Right forelimb (tissue), 1 donor: ENCODE measurements at places on chromosomes 2 and 18.
A peak's percentile ranks its signal among the peaks of the same experiment; 100 is the strongest.

DNA sequence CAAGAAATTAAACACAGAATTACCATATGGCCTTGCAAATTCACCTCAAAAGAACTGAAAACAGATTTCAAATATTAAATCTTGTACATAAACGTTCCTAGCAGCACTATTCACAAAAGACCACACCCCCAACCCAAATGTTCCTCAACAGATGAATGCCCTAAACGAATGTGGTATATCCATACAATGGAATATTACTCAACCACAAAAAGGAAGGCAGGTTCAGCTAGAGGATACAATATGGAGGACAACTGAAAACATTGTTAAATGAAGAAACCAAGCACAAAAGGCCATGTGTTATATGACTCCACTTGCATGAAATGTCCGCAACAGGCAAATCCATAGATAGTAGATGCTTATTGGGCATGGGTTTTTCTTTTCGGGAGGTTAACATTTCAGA, 61.7 kb downstream of the PPP4R1 start:
- DNase-seq, result no peak

- DNase-seq, result no peak
Measured at GRCh38 chr2:223526106-223526505, 76.1 kb downstream of the SCG2 start.

GRCh38 chr2:55010149-55010591, 40.1 kb downstream of the RTN4 start:
- peak; percentile 48 for DNase-seq

GRCh38 chr18:23964282-23965238, 50.0 kb upstream of the TTC39C start:
- no peak for DNase-seq

GRCh38 chr18:9852266-9853081, 33.3 kb upstream of the TXNDC2 start:
- DNase-seq, result no peak

GRCh38 chr2:31163011-31163539, 24.8 kb upstream of the GALNT14 start:
- DNase-seq, result no peak

- DNase-seq, result no peak
Measured at GRCh38 chr2:25105336-25106085, 62.9 kb downstream of the POMC start.

DNA sequence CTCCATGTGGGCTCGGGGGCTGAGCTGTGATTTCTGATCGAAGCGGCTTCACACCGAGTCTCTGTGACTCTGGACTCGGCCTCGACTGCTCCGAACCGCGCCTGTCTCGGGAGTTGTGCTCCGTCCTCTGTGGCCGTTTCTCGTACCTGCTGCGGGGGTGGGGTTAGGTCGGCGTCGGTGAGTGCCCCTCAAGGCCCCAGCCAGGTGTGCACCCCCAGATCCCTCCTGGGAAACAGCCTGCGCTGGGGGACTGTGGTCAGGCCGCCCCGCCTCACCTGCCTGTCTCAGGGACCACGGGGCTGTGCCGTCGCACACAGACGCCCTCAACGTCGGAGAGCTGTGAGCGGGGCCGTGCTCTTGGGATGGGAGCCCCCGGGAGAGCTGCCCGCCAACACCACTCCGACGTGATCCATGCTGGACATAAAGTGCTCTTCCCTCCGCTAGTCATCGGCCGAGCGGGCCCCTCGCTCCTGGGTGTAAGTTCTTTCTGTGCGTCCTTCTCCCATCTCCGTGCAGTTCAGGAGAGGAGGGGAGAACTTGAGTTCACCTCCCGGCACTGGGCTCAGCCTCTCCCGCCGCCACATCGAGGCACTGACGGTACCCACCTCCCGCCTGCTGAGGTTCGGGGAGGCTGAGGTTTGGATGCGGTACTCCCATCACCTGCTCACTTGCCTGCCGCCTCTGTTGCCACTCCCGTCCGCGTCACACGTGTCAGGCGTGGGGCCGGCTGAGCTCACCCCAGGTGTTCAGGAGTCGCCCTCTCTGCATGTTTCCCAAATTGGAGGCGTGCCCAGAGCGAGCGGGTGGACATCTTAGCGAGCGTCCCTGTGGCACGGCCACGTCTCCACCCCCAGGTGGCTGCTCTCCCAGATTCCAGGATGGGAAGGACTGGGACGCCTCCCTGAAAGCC, 55.7 kb downstream of the CTDP1 start:
- no peak for DNase-seq

GRCh38 chr2:47194410-47194809, 39.3 kb upstream of the STPG4 start:
- no peak for DNase-seq

DNA sequence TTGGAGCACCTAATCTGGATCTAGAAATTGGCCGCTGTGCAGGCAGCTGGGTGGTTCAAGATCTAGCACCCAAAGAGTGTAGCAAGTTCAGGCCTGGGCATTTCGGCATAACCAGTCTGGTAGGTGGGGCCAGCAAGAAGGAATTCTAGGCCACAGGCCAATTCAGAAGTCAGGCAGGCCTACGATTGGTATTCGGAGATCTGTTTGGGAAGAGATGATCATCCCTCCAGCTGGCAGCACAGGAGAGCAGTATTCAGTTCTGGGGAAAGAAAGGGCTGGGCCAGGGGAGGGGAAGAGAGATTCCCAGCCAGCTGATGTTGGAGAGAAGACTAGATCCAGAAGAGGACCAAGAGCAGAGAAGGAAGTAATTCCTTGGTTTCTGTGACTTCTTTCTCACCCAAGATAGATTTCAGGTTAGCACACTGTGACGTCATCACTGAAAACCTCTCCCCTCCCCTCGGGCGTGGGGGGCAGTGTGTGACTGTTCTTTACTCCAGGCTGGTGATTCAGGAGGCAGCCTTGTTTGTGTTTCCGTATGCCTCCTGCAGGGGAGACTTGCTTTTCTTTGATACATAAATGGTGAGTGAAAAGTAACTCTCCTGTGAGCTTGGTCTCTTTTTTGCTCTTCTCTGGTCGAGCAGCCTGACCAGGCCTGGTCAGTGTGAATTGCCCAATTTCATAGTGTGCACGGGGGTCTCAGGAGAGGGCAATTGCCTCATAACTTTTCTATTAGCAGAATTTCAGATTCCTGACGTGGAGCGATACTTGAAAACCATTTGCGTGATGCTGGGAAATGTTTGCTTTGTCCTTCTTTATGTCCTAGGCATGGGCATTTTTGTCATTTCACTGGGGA, 61.1 kb downstream of the MEIS1 start:
- DNase-seq, result no peak

GRCh38 chr2:234863043-234863934, 88.5 kb upstream of the SH3BP4 start:
- no peak for DNase-seq

GRCh38 chr2:226114436-226114835, 685.2 kb downstream of the IRS1 start:
- no peak for DNase-seq

DNA sequence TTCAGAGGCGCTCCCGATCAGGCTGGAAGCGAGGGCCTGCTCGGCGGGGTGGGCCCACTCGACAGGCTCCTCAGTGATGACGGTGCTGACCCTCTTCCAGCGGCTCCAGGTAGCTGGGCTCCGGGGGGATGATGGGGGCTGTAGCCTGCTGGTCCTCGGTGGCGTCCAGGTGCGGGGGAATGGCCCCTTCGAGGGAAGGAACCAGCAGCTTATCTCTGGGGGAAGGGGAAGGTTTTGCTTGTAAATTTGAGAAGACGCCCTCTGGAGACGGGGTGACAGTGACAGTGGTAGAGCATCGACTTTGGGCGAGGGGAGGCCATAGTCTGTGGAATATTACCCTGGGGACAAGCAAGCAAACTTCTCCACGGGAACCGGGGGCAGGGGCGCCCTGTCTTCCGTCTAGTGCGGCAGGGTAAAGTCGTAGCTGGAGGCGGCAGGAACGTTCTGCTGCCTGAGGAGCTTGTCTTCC, 891.9 kb upstream of the LRRTM1 start:
- no peak for DNase-seq

DNA sequence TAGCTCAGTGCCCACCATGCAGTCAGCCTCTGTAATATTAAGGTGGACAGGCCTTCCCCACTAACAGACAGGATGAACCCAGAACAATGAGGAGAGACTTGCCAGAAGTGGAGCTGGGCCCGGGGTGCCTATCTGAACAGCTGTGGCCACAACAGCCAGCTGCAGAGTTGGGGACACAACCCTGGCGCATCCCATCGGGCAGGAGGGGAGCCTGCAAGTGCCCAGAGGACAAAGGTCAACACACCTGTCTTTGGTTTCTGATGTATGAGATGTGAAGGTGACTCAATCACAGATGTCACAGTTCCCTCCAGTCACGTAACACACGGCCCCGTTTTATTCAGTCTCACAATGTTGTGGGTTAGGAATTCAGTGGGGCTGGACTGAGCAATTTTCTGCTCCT, 48.2 kb upstream of the TAF1B start:
- DNase-seq, result no peak
